SJCRH30 (cell line): ENCODE measurements at places on chromosomes 2 and 18. TPM values are rescaled to one million over a fixed set of nuclear protein-coding genes. Genes with fewer than 3 reads are reported as not detected.

Gene GKN2
- total RNA-seq = not detected in 2 replicates

DNA sequence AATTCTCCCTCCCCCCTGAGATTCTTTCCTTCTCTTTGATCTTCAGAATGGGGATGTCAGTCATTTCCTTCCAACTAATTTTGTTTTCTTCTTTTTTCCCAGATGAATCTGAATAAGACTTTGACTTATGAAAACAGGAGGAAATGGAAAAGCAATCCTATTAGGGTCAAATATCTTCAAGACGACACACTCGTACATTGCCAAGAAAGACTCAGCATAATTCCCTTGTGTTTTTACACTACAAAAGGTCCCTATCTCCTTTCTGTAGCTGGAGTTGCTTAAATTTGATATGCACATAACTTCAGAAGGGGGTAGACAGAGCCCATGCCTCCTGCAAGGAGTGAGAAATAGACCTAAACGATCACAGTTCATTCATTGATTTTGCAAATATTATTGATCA lies 230.3 kb upstream of the RBBP8 start:
- no peak for DNase-seq

GRCh38 chr2:226362980-226363379 lies 436.6 kb downstream of the IRS1 start:
- DNase-seq = no peak

DNA sequence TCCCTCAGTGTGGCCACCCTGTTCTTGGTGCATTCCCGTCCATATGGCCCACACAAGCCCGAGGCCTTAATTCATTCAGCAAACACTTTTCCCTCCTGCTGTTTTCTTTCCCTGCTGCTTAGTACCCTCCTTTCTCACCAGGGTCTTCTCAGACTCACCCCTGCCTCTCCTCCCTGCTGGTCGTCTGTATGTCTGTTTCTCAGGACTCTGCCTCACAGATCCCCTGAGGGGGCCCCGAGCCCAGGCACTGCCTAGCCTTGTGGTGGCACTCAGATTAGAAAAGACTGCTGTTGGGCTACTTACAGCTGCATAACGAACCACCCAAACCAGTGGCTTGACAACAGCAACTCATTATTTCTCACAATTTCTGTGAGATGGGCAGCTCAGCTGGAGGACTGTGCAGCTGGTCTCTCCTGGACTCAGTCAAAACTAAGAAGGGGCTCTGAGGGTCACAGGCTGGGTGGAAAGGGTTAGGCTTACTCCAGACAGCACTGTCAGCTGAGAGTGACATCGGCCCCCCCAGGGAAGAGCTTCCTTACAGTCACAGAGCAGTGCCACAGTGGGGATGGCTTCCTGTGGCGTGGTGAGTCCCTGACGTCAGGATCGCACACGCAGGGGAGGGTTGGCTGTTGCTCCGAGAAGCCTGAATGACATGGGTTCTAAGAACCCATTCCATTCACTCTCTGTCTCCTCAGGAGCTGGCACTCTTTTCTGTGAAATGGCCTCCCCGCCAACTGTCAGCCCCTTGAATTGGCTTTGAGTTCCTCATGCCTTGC lies 139.0 kb downstream of the UXS1 start:
- no peak for DNase-seq

Gene EPAS1
- total RNA-seq = 16.5 and 17.3 TPM in 2 replicates

GRCh38 chr2:10028988-10029874 lies 14.1 kb upstream of the KLF11 start:
- peak; percentile 91 for DNase-seq

DNA sequence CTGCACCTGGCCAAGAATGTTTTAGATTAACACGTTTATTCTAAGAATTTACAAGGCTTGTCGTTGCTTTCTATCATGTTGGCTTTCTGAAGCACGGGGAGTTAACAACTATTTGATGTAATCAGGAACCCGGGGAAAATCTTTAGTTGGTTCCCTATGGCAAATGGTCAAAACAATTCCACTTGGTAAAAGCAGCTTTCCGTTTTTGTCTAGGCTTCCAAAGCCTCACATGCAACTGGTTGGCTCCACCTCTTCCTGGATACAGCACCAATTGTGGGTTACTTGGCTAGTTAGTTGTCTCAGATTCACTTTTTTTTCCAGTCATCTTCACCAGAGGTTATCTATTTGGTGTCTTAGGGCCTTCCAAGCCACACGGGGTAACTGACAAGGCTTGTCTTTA lies 2.8 kb downstream of the COLEC12 start:
- no peak for DNase-seq

Gene IL1A
- total RNA-seq = not detected in 2 replicates

Gene PXDN
- total RNA-seq = 312 and 322 TPM in 2 replicates

Gene ELOA2
- total RNA-seq = 0.06 TPM in 1 of 2 replicates, not detected in the other

DNA sequence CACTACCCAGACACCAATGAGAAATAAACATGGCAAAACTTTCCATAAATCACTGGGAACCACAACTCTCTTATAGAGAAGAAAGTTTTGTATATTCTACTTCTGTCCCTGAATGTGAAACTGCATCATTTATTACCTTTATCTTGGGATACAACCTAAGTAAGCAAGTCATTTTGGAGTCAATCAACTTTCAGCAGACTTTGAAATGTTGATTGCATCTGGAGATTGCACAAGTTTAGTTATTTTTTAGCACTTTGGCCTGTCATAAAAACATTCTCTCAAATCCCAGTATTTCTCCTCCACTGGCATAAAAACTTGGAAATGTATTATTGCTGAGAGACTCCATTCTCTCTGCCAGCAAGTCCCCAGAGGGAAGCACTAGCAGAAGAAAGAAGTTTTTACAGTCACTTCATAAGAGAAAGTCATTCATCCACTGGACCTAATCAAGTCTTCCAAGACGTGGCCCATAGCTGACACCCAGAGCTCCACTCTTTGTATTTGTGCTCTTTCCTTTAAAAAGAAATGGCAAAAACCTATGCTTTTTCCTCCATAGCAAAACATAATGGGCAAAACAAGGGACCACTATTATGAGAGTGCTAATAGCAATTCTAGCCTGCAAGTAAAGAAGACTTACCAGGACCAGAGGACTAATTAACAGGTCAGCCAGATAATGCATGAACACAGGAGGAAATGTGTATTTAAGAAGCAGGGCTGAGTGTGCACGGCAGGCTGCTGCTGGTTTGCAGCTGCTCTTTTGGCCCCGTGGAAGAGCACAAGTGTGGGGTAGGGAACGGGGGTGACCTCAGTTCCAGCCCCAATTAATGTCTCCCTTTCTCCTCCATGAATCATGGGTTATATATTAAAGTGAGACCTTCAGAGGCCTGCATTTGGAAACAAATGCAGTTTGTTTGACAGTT lies 171.5 kb downstream of the INO80D start:
- DNase-seq = peak; percentile 38

GRCh38 chr2:238874330-238875050 lies 26.6 kb downstream of the TWIST2 start:
- DNase-seq = no peak

GRCh38 chr2:2779727-2780126 lies 448.7 kb upstream of the MYT1L start:
- DNase-seq = no peak

GRCh38 chr18:54069729-54070128 lies 154.7 kb downstream of the MBD2 start:
- DNase-seq = no peak

Gene MYCN
- total RNA-seq = 185 and 190 TPM in 2 replicates

DNA sequence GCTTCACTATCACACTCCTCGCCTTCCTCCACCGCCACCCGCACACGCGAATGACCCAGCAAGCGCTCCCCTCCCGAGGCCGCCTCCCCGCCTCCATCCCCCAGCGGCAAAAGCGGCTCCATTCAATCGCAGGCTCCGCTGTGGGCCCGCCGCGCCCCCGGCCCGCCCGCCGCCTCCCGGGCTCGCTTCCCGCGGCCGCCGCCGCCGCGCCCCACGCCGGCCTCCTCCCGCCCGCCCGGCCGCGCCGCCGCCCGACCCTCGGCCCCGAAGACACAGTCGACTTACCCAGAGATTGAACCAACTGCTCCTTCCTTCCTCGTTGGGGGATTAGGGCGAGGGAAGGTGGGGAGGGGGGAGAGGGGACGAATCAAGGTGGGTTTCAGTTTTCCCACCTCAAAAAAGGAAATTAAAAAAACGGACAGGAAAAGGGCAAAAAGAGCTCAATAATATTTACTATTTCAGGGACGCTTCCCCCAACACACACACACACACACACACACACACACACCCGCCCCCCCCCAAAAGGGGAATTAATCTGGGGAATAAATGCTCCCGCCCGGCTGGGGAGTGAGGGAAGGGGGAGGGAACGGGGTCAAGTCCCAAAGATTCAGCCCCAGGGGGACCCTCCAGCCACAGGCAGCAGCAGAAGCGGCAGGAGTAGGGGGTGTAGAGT lies 743 bp downstream of the XPO1 start:
- no peak for DNase-seq

DNA sequence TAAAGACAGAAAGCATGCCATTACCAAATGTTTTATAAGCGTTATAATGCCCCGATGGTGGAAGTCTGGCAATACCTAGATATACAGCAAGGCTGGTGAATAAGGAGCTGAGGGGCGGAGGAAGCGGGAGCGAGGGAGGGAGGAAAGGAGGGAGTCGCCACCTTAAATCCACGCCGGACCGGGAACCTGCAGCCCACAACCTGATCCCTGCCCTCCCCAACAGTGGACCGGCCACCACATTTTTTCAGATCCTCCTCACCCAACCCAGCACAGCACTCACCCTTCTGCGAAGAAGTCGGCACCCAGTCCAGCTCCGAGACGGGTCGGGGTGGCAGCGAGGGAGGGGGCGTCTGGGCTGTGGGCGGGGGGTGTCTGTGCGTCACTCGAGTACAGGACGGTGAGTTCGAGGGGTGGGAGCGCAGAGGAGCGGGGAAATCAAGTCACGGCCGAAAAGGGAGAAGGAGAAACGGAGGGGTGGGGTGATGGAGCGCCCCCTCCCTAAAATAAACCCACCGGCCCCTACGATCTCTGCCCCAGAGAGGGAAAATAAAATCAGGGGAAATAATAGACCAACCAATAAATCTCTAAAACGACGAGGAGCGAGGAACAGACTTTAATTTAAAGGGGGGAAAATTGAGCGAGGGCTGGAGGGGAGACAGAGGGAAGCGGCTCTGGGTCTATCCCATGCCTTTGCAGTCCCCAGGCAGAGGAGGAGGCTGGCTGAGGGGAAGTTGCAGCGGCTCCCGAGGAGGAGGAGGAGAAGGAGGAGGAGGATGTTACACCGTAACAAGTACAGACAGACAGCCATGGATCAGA lies 96.5 kb upstream of the SERTAD2 start:
- DNase-seq = peak; percentile 72

Gene TRPM8
- 0.10 and 0.18 TPM in 2 replicates for total RNA-seq

Gene IKZF2
- 1.9 and 2.8 TPM in 2 replicates for total RNA-seq

DNA sequence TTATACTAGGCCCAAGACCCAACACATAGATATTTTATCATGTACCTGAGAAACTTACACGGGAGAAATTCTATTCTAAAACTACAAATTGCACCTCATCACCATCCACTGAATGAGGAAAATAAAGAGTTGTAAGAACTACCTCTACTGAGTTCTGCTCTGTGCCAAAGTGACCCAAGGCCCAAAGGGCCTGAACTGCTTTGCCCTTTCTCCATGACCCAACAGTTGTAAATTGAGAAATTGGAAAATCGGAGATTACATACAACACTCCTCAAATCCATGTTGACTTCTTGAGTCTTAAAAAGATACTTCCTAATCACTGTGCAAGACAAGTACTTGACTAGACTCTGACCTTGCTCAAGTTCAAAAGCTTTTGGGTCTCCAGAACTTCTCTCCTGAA lies 8.8 kb downstream of the NR4A2 start:
- no peak for DNase-seq

DNA sequence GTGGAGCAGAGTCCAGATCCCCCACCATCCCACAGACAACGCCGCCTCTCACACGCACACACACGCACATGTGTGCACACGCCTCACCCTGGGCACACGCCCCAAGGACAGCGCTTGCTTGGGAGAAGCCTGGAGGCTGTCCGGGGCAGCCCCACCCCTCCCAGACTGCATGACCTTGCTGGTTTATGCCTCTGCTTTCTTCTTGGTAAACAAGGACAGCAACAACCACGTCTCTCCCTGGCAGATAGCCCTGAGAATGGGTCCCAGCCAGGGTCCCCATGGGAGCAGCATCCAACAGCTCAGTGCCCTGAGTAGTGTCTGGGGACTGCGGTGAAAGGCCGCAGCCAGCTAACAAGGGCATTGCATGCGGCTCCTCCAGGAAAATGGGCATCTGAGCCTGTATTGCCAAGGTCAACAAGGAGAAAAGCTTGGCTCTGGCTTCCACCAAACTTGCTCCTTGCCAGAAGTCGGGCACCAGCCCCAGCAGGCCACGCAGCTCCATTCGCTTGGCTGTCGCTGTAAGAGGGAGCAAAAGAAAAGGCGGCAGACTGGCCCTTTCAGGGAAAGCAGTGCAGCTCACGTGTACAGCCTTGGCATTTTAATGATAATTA lies 234.6 kb downstream of the EIPR1 start:
- DNase-seq = no peak

GRCh38 chr2:157923598-157924217 lies 47.6 kb upstream of the ACVR1 start:
- DNase-seq = no peak

DNA sequence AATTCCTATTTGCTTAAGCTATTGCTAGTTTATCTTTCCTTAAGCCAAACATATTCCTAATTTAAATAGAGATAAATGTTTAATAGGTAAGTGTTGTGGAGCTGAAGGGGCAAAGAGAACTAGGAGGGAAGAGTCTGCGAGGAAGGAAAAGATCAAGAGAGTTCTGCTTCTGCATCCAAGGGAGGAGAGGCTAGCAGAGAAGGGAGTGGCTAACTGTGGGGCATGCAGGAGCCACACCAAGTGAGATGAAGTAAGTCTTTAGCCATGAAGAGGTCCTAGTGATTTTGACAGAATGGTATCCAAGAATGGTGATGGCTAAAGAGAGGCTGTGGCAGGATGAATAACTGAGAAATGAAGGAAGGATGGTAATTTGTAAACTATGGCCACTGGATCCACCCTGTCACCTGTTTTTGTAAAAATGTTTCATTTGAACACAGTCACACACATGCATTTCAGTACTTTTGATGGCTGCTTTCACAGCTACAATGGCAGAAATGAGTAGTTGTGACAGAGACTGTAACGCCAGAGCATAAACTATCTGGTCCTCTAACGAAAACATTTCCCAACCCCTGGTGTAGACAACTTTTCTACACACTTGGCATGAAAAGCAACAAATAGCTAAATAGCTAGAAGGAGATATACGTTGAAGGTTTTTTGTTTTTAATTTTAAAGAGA lies 15.6 kb downstream of the TPGS2 start:
- no peak for DNase-seq

Gene PECR
- total RNA-seq = 20.5 and 21.0 TPM in 2 replicates

Gene TUBB8B
- total RNA-seq = not detected in 2 replicates
